ENCODE measurements at places on chromosomes 7 and 10. TPM values are rescaled to one million over a fixed set of nuclear protein-coding genes. Genes with fewer than 3 reads are reported as not detected.

GRCh38 chr7:120793213-120793936 lies 64.6 kb downstream of the TSPAN12 start:
- no peak overlapping the region for H3K4me3 ChIP-seq
- H3K4me1 ChIP-seq: peaks cover 8% of the 10 kb centered on the region
- no peak overlapping the region for H3K27ac ChIP-seq
- no peak for DNase-seq
- no peaks in the 10 kb centered on the region for H3K27me3 ChIP-seq

DNA sequence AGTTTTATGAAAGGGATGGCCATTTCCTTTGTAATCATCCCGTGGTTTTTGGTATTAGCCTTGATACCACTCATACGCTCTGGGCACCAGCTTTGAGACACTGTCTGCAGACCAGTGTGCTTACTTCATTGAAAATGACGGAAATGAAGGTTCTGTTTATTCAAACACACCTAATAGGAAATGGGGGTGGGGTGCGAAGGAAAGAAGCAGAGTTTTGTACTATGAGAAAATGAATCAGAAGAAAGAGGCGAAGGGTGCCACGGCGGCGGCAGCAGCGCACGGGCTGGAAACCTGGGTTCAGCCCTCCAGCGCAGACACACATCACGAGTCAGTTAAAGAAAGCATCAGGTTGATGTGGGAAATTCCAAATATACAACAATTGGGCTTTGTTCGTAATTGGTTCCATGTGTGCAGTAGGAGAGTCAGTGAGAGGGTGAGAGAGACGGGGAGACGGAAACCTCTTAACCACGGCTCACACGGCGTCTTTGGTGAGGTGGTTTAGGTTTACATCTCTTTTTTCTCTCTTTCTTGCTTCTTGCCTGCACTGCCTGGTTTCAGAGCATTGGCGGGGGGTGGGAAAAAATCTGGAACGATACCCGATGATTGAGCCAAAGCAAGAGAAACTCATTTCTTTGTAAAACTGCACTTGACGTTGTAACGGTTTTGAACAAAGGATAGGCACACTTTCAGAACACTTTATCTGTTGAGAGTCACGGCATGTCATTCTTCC lies 321.2 kb downstream of the FRMD4A start:
- no peaks in the 10 kb centered on the region for H3K36me3 ChIP-seq
- H3K27ac ChIP-seq: peak overlapping the region; percentile 93
- peak overlapping the region; percentile 1 for H3K4me3 ChIP-seq
- H3K4me1 ChIP-seq: peaks cover 39% of the 10 kb centered on the region
- H3K27me3 ChIP-seq: no peaks in the 10 kb centered on the region
- DNase-seq: peak; percentile 47

DNA sequence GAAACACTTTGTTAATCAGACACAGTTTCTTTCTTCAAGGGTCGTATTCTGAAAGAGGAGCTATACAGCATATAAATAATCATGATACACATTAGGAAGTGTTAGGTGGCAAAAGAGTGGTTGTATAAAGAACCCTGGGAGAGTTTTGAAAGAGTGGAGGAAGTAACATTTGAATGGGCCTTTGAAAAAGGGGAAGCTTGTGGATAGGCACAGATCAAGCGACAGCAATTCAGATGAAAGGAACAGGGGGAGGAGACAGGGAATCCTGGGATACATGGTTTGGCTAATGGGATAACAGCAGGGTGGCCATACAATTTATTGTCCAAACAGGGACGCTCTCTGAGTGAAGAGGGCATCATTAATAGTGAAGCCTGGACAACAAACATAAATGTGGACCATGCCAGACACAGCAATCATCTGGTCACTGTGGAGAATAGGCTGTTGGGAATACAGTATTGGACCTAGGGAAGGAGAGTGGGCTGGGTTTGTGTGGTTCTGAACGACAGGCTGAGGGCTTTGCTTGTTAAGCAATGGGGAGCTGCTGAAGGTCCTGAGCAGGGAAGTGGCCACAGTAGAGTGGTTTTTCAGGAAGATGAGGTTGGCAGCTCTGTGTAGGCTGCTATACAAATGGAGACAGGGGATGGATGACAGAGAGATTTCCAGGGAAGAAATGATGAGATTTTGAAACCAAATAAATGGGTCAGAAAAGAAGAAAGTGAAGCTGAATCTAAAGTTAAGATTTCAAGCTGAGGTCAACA lies 75.9 kb downstream of the ICA1 start:
- no peaks in the 10 kb centered on the region for H3K36me3 ChIP-seq
- H3K27ac ChIP-seq: no peak overlapping the region
- no peaks in the 10 kb centered on the region for H3K4me1 ChIP-seq
- H3K27me3 ChIP-seq: no peaks in the 10 kb centered on the region
- no peak overlapping the region for H3K4me3 ChIP-seq

- no peaks in the 10 kb centered on the region for H3K36me3 ChIP-seq
- no peak for DNase-seq
- no peak overlapping the region for H3K27ac ChIP-seq
- no peak overlapping the region for H3K4me3 ChIP-seq
- H3K27me3 ChIP-seq: no peaks in the 10 kb centered on the region
These were observed 498.9 kb upstream of the MGMT start for GRCh38 chr10:128967980-128968756.

DNA sequence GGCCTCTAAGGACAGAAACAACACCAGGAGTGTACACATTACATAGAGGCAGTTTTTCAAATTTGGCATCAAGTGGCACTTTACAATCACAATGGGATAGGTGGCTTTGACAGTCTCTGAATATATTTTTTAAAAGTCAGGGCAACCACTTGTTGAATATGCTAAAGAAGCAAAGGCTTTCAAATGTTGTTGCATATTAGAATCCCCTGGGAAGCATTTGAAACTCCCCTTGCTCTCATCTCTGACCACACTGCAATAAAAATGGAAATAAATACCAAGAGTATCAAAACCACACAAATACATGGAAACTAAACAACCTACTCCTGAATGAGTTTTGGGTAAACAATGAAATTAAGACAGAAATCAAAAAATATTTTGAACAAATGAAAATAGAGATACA lies 106.5 kb upstream of the RAB11FIP2 start:
- no peak overlapping the region for H3K4me3 ChIP-seq
- no peak overlapping the region for H3K27ac ChIP-seq
- H3K36me3 ChIP-seq: no peaks in the 10 kb centered on the region
- no peaks in the 10 kb centered on the region for H3K4me1 ChIP-seq

DNA sequence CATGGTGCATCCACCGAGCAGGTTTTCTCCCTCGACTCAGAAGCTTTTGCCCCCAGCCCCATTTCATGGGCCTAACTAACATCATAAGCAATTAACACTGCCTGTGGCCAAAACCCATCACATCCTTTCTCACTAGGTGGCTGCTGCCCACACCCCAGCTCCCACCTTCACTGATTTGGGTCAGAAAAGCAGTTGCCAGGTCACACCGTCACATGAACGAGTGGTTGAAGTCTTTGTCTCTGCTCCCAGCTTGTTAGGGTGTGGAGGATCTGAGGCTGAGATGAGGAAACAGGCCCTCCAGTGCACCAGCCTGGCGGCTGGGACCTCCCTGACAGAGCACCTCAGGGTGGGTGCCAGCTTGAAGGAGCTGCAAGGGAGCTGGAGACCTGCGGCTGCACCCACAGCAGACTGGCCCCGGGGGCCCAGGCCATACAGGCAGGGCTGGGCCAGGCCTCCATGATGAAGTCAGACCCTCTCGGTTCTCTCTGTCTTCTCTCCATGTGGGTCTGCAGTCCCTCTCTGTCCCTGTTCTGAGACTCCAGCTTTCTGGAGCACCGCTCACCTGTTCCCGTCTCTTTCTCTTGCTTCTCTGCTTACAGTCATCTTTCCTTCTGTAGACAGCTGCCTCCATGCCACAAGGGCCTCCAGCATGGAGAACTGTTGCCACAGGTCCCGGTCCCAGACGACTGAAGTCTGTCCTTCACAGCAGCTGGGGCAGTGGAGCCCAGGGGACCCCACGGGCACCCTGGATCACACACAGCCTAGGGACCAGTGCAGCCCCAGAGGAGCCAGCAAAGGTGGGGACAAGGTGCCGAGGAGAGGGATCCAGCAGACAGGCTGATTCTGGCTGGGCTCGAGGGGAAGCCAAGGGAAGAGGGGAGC lies 13.8 kb upstream of the INPP5A start:
- H3K4me1 ChIP-seq: no peaks in the 10 kb centered on the region
- peaks cover 18% of the 10 kb centered on the region for H3K27me3 ChIP-seq
- DNase-seq: no peak

DNA sequence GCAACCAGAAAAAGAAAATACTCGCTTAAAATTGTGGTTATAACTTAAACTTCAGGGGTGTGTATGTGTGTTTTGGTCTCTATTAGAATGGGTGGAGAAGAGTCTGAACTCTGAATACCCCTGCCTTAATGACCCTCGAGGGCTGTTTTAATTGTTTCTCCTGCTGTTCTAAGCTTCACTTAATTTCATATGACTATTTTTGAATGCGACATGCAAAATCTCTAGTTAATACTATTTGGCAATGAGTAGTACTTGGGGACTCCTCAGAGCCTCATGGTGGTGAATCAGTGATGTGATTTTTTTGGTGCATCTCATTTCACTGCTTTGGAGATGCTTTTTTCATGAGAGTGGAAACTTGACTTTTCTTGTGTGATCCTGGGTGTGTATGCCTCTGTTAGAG lies 178.6 kb downstream of the CDK14 start:
- H3K36me3 ChIP-seq: no peaks in the 10 kb centered on the region
- no peak overlapping the region for H3K27ac ChIP-seq
- no peaks in the 10 kb centered on the region for H3K27me3 ChIP-seq
- H3K4me3 ChIP-seq: no peak overlapping the region
- H3K4me1 ChIP-seq: no peaks in the 10 kb centered on the region
- no peak for DNase-seq

CDHR1 gene
- polyA plus RNA-seq: 0.13 TPM

GRCh38 chr10:47451998-47452494 lies 31.9 kb downstream of the ANXA8 start:
- no peak overlapping the region for H3K4me3 ChIP-seq
- H3K27me3 ChIP-seq: no peaks in the 10 kb centered on the region
- no peaks in the 10 kb centered on the region for H3K4me1 ChIP-seq
- H3K36me3 ChIP-seq: no peaks in the 10 kb centered on the region
- no peak overlapping the region for H3K27ac ChIP-seq

LRIT1 gene
- polyA plus RNA-seq: not detected

MBL2 gene
- polyA plus RNA-seq: not detected

- no peak overlapping the region for H3K27ac ChIP-seq
- no peak overlapping the region for H3K4me3 ChIP-seq
- H3K36me3 ChIP-seq: peaks cover 2% of the 10 kb centered on the region
- DNase-seq: no peak
These were observed 24.3 kb upstream of the VDAC2 start for GRCh38 chr10:75186310-75186709.

GRCh38 chr7:88480896-88481295 lies 174.2 kb upstream of the STEAP4 start:
- no peak overlapping the region for H3K27ac ChIP-seq
- no peaks in the 10 kb centered on the region for H3K4me1 ChIP-seq
- H3K36me3 ChIP-seq: no peaks in the 10 kb centered on the region
- no peak for DNase-seq
- no peaks in the 10 kb centered on the region for H3K27me3 ChIP-seq

STEAP4 gene
- polyA plus RNA-seq: not detected

MRLN gene
- not detected for polyA plus RNA-seq

DNA sequence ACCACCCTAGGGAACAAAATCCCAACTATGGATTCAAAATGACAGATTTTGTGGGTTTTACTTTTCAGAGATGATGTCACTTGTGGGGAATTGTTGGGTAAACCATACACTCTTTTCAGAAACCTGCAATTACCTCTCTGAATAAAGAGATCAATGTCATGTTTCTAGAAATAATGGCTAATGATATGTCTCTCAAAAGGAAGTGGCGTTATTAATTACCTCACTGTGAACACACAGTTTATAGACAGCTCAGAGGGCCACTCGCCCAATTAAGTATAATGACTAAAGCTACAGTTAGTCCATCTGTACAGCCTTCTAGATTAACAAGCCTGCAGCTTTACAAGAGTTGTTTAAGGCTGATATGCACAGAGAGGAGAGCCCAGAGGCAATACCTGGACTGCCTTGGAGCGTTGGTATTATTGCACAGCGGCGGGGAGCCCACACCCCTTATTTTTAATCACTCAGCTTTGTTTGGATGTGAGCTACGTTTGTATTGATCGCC lies 79.5 kb downstream of the RAB11FIP2 start:
- no peak for DNase-seq
- H3K4me3 ChIP-seq: no peak overlapping the region
- no peaks in the 10 kb centered on the region for H3K36me3 ChIP-seq
- no peaks in the 10 kb centered on the region for H3K27me3 ChIP-seq

CYP2C8 gene
- polyA plus RNA-seq: 0.06 TPM

DNA sequence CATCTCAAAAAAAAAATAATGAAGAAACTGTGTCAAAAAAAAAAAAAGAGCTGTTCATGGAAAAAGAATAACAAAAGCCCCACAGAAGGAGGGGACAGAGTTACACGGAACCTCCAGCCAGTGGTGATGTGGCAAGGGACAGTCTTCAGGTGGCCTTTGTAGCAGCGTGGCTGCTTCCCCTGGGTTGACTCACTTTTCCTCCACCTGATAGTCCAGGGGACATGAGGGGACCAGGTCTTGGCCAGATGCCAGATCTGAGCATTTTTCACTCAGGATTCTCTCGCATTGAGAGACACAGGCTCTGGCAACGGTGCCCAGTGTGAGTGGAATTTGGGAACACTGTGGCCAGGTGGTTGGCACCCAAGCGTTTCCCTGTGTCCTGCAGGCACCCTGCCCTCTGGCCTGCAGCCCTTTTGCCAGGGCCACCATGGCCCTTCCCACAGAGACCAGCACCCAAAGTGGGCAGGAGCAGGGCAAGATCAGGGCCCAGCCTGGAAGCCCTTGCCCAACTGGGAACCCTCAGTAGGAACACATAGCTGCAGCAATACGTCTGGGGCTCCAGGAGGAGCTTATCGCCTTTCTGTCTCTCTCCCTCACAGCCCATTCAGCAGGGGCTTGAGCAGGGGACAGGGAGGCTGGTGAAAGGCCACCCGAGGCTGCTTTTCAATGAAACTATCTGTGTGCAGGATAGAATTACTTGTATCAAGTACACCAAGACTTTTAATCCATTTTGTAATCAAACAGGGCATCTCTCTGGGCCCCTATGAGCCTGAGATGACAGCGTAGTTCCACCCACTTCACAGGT lies 159.1 kb downstream of the UBE2H start:
- peaks cover 7% of the 10 kb centered on the region for H3K27me3 ChIP-seq
- DNase-seq: no peak
- H3K27ac ChIP-seq: no peak overlapping the region
- no peaks in the 10 kb centered on the region for H3K4me1 ChIP-seq
- H3K36me3 ChIP-seq: no peaks in the 10 kb centered on the region

DNA sequence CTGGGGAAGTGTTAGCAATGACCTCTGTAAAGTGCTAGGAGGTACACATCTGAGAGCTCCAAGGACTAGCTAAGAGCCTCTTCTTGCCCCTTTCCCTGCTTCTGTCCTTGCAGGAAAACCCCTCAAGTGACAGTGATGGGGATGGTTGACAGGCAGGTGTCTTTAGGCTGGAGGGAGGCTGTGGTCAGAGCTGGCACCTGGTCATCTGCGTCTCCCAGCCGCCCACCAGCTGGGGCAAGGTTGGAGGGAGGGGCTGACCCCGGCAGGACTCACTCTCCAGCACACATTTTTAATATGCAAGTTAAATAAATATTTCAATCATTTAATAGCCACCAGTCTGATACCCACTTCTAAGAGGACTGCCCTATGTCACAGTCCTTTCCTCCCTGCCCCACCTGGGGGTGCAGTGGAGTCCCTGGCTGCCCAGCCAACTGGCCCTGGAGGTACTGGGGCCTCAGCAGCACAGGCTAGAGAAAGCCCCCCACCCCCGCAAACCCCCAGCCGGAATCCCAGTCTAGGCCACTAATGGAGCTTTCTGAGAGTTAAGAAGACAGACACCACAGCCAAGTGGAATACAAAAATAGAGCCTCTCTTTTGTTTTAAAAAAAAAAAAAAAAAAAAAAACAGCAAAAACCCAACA lies 6.3 kb downstream of the FGF8 start:
- H3K36me3 ChIP-seq: no peaks in the 10 kb centered on the region
- no peak for DNase-seq
- peaks cover 74% of the 10 kb centered on the region for H3K27me3 ChIP-seq

Measured in endothelial cell of umbilical vein (primary cell).